ENCODE measurements at places on chromosomes 13 and 19.

- DNase-seq: peak; percentile 61
Observed at GRCh38 chr19:8654591-8655339, 24.3 kb downstream of the NFILZ start.

- no peak for DNase-seq
Observed at GRCh38 chr19:9881720-9882119, 46.6 kb downstream of the PIN1 start.

DNA sequence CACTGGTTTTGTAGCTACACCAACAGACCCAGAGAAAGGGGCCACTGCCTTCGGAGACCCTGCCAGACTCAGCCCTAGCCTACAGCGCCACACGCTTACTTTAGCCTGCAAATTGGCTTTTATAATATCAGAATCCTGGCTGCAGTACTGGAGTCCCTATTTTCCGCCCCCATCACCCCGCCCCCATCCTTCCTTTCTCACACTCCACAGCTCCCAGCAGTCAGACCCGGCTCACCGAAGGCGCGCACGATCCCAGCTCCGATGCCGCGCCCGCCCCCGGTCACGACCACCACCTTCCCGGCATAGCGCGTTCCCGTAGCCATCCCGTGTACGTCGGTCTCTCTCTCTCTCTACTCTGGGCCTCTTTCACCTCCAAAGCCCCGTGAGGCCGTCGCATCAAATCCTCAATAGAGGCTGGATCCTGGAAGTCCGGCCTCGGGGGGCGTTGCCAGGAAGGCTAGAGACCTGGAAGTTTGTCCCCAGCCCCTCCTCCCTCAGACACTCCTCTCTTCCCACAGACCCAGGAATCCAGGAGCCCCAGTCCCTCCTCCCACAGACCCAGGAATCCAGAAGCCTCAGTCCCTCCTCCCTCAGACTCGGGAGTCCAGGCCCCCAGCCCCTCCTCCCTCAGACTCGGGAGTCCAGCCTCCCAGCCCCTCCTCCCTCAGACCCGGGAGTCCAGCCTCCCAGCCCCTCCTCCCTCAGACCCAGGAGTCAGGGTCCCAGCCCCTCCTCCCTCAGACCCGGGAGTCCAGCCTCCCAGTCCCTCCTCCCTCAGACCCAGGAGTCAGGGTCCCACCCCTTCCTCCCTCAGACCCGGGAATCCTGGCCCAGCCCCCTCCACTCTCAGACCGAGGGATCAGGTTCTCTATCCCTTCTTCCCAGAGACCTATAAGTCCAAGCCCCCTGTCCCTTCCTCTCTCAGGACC, at the start of gene HSD17B14:
HSD17B14 (minus strand) TSS at position 403 of the 929 bp plus-strand sequence; CDS start at position 323, 80 bp downstream.
- no peak for DNase-seq

DNA sequence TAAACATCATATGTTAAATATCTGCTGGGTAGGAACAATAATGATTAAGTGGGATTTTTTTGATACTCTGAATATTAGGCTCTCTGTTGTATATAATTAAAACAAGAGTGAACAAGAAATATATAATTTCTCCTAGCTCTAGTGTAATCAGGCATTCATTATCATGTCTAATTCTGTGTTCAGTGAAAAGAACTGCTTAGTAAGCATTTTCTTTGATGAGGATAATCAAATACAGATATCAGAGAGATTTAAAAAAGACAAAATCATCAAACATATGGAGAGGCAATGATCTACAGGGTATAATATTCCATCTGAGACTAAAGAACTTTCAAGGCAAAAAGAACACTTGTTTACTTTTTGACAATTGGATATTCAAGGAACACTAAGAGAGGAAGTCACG, 241.1 kb downstream of the DNAJC15 start:
- DNase-seq: no peak

GRCh38 chr19:5018224-5019015, 49.5 kb downstream of the KDM4B start:
- DNase-seq: no peak

GRCh38 chr13:48496271-48497161, 36.4 kb downstream of the RCBTB2 start:
- DNase-seq: peak; percentile 69

- DNase-seq: no peak
Observed at GRCh38 chr13:77430377-77430951, 103.6 kb upstream of the MYCBP2 start.

DNA sequence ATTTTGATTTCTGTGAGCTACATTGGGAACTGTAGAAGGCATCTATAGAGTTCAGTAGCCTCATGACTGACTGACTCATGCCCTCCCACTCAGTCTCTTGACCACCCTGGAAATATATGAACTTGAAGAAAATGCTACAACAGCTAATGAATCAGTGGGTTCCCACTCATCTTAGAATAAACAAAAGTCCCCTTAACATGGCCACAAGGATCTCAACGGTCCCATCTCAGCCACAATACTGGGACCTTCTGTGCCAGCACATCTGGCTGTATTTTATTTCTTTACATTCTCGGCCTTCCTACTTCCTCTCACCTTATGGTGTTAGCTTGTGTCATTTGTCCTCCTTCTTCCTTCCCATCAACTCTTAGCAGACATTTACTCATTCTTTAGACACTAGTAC, 619.8 kb downstream of the DCT start:
- DNase-seq: no peak

GRCh38 chr13:19605161-19605955, 28.1 kb upstream of the MPHOSPH8 start:
- no peak for DNase-seq

- DNase-seq: peak; percentile 25
Observed at GRCh38 chr13:44436589-44437337, 63.1 kb downstream of the SERP2 start.

- no peak for DNase-seq
Observed at GRCh38 chr19:7874897-7875273, 695 bp upstream of the PRR36 start.

DNA sequence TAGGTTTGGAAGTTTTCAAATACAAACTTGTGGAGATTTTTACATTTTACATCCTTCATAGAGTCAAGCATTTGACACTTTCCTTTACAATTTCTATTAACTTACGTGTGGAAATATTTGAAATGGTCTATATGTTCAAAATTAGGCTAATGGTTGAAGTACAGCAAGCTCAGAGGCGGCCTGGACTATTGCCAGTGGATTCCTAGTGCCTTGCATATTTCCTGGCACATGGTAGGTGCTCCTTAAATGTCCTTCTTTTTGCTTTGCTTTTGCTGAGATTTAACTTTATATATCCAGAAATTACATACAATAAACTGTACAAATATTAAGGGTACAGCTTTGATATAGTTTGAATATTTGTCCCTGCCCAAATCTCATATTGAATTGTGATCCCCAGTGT, 93.9 kb downstream of the UBL3 start:
- DNase-seq: no peak

DNA sequence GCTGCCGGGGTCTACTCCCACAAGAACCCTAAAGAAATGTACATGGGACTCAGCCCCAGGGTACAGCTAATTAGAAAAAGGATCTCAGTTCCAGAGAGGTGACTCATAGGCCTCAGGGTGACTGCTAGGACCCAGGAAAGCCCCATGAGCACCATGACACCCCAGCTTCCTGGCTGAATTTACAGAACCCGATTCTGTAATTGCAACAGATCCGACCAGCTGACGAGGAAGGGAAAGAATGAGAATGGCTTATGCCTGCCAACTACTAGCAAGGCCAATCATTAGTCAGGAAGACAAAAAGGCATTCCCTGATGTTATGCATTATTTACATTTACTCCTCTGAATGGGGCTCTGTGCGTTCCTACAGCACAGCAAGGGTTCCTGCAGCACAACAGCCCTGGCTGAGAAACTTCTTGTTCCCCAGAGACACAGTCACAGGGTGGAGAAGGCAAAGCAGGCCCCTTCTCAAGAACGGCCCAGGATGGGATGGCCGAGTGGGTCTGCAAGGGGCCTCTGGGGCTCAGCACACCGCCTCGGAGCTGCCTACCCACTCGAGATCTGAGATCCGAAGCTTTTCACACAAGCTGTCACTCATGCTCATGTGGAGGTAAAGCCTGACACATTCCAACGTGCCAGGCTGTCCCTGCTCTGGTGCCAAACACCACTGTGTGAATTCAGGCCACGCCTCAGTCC, 27.2 kb downstream of the PBX4 start:
- peak; percentile 85 for DNase-seq

DNA sequence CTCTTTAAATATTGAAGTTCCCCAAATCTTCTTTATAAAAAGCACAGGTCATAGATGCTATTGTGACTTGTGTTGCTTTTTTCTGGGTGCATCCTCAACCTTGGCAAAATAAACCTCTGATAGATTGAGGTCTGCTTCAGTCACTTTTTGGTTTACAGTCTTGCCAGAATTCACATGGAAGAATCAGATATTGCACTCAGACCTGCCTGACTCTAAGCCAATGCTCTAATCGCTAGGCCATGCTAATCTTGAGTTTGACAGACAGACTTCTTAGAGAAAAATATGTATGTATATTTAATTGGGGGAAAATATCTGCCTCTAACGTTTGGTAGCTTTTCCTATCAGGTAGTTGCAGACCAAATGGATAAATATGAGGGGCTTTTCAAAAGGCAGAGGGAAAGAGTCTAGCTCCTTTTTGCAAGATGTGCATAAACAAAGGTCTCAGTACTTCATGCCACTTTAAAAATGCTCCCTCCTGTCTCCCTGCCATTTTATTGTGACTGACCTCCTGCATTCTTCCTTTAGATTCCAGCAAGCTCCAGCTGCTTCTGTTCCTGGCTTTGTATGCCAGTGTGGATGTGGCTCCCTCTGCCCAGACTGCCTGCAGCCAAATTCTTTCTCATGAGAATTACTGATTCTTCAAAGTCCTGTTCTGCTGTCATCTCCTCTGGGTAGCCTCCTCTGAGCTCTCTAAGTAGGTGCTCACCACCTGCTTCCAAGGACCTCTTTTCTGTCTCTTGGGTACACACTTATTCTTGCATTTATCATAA, 42.4 kb upstream of the RFC3 start:
- DNase-seq: no peak

DNA sequence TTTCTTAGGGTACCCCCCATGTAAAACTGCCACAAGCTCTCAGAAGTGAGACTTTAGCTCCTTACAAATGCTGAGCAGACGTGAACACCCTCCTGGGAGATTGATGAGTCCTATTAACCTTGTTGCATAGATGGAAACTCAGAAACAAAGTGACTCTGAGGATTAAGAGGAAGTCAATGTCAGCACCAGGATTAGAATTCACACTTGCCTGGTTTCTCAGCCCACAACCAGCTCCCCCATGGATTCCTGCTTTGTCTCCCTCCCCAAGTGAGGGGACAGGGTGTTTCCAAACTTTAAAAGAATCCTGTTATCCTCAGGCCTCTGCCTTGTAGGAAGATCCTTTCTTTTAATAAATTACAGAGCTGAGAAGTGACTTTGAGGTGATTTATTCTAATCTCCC, 324.4 kb downstream of the NDFIP2 start:
- no peak for DNase-seq

DNA sequence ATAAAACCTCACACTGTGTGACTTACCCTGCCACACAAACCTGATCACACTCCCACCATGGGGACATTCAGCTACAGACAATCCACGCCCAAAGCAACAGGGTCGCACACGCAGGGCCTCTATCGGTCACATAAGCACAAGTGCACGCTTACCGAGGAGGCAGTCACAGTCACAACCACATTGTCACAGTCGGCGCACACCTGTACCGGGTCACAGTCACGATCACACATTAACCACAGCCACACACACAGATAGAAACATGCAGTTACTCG, 579 bp downstream of the ZNF566 start:
- DNase-seq: peak; percentile 55

- DNase-seq: no peak
Observed at GRCh38 chr13:103288114-103288513, 221.9 kb upstream of the SLC10A2 start.

DNA sequence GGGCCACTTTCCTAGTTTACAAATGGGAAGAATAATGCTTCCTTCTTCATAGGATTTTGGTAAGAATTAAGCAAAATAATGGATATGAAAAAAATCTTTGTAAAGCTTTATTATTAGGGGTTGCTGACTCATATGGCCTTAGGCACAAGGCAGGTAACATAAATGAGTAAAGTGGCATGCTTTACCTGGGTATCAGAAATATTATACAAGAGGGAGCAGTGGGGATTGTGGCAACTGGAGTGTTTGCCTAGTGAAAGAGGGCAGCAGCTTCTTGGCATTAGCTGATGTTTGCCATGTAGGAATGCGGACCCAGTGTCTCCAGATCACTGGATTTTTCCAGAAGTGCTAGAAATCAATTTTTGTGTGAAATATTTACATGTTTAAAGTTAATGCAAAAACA, 19.5 kb downstream of the WDFY2 start:
- no peak for DNase-seq

- DNase-seq: peak; percentile 98
Observed at GRCh38 chr19:2475702-2476450, at the start of gene GADD45B. Gene GADD45B (plus strand): TSS chr19:2476127. CDS start chr19:2476359, 232 bp downstream.

DNA sequence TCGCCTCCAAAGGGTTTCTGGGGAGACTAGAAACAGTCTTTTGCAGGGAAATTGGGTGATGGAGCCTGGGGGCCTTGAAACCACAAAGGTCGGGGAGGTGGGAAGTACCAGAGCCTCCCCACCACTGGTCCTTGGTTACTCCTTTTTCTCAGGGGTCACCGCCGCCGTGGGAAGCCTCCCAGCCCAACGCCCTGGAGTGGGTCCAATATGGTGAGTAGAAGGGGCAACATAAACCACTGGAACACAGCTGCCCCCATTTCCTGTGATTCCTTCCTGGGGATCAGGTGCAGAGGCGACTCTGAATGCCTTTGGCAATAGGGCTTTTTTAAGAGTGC, 5.8 kb downstream of the PGLYRP1 start:
- DNase-seq: no peak

GRCh38 chr13:34258646-34259386, 440.9 kb downstream of the RFC3 start:
- DNase-seq: no peak

GRCh38 chr19:55777528-55777927, 8.6 kb downstream of the RFPL4AL1 start:
- DNase-seq: no peak

GRCh38 chr13:97256343-97256783, 34.2 kb downstream of the MBNL2 start:
- no peak for DNase-seq

DNA sequence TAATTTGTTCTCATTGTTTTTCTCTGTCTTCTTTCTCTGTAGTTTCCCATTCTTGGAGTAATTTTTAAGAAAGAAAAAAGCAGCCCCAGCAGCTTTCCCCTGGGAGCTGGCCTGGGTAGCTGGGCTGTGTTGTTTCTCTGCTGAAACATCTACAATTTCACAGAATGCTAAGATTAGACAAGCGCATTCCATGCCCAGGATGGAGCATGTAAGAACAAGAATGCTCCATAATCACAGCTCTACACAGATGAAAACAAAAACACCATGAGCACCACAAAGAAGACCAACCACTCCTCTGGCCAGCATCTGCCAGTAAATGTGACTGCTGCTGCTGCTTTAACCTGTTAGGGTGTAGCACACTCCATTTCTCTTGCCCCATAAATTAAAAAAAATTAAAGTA, 239.2 kb upstream of the SLITRK1 start:
- no peak for DNase-seq

DNA sequence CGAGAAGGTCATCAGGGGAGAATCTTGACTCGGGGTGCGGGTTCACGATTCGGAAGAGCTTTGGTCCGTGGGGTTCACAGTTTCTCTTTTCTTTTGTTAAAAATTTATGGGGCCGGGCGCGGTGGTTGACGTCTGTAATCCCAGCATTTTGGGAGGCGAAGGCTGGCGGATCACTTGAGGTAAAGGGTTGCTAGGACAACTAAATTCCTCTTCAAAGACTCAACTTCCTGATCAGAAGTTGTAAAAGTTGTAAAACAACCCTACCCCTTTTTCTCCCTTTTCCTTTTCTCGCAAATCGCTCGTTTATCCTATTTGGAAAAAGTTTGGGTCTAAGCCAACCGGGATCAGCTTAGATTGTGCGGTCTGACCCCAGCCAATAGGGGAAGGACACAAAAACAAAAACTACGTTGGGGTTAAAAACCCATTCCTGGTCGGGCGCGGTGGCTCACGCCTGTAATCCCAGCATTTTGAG, 673 bp downstream of the ZNF486 start:
- no peak for DNase-seq
